ENCODE measurements at places on chromosomes 1 and 21.

GRCh38 chr21:30189773-30190172 lies 23.2 kb upstream of the CLDN17 start:
- DNase-seq = no peak

DNA sequence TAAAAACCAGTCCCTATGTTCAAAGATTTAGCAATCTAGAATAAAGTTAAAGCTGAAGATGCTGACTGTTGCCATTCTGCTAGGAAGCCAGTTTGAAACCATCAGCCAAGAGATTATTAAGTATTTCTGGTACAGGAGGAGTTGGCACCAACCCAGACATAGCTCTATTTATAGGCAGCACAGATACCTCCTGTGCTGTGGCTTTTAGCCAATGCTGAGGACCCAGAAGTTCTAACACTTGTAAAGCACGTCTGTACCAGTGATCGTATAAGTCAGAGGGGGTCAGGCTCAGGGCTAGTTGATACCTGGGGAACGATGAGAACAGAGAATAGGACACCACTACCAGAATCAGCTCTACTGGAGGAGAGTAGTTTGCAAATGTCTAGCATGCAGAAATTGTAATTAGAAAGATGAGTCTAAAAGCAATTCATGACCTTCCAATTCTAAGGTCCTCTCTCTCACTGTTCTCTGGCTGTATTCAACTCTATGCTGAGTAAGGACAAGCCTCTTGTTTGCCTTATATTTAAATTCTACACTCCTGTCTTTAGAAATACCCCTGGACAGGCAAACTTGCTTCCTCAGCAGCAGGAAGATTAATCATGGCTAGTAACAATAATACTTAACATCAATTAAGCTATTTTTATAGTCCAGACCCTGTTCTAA lies 96.8 kb upstream of the PALMD start:
- no peak for DNase-seq

DNA sequence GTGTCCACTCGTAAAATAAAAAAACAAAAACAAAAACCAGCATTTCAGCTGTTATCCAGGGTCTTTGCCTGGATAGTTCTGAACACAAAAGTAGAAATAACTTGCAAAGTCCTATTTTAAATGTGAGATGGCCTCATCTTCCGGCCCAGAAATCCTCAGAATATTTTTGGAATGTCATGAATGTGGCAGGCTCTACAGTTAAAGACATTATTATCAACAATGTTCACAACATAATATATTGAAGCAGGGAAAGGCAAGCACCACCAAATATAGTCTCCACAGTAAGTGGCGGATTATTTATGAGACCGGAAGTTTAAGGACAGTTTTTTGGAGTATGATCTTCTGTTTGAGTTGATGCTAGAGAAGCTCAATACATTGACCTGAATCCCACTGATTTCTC lies 1.2 kb upstream of the C1orf198 start:
- DNase-seq = no peak

GRCh38 chr21:31744182-31744800 lies 12.4 kb upstream of the SCAF4 start:
- DNase-seq = no peak

DNA sequence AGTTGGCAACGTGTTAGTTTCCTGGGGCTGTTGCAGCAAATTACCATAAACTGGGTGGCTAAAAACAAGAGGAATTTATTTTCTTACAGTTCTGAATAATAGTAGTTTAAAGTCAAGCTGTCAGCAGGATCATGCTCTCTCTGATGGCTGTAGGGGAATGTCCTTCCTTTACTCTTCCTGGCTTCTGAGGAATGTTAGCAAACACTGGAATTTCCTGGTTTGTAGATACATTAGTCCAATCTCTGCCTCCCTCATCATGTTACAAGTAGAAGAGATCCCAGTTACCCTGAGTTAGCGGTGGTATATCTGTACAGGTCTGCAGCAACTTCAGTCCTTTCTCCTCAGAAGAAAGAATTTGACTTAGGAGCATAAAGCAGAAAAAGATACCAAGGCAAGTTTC lies 2249.1 kb downstream of the NCAM2 start:
- no peak for DNase-seq

DNA sequence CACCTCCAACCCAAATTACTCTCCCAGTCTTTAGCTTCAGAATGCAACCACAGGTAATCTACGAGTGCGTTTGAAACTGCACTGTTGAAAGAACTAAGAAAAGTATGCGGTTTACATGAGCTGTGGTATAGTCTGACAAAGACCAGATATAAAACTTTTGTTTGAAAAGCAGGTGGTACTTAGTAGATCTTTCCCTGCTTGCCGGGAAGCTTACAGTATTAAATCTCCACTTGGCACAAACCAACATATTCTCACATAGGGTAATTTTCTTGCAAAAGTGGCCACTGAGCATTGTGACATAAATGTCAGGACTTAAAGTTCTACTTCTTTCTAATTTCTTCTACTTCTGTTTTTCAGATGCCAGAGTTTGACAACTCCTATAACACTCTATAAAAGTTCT lies 8.4 kb downstream of the RGS2 start:
- no peak for DNase-seq

- no peak for DNase-seq
Observed at GRCh38 chr1:117562581-117563491, 43.0 kb upstream of the TENT5C start.

GRCh38 chr1:182340233-182341058 lies 51.1 kb downstream of the GLUL start:
- DNase-seq = no peak

- peak; percentile 97 for DNase-seq
Observed at GRCh38 chr1:155135415-155136028, at the start of gene SLC50A1. Gene SLC50A1, plus strand, starts transcription at chr1:155135852. Its CDS starts 60 bp downstream, at chr1:155135912.

GRCh38 chr1:11764519-11764918 lies 2.5 kb downstream of the C1orf167 start:
- no peak for DNase-seq

DNA sequence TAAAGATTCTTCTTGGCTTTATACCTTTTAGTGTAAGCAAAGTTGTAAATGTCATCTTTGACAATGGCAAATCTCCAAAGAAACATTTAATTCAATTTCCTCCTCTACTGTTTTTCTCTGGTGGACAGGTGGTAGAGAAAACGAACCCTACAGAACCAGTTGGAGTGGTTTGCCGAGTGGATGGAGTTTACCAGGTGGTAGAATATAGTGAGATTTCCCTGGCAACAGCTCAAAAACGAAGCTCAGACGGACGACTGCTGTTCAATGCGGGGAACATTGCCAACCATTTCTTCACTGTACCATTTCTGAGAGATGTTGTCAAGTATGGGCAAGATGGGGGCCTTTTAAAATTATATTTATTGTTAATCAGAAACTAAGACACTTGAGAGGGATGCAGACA lies 25.8 kb downstream of the UAP1 start:
- no peak for DNase-seq

DNA sequence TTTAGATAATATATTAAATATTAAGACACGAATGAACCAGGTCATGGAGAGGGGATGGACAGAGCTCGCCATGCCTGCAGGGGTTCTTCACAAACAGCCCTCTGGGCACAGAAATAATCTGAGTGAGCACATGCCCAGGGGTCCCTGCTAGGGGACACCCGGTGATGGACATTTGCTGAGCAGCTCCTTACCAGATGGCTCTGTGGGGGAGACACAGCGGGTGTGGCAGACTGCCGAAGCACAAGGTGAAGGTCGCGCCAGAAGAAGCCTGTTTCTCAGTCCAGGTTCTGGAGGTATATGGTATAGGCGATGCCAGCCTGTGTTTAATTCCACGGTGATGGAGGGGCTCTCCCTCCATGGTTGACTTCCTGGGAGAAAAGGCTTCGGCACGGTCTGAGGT lies 9.6 kb downstream of the TRABD2B start:
- DNase-seq = no peak

- no peak for DNase-seq
Observed at GRCh38 chr1:163544441-163544840, 222.7 kb downstream of the NUF2 start.

- peak; percentile 48 for DNase-seq
Observed at GRCh38 chr1:40783001-40783905, at the start of gene KCNQ4. Gene KCNQ4, plus strand, starts transcription at chr1:40783787. Its CDS starts 307 bp downstream, at chr1:40784094.

DNA sequence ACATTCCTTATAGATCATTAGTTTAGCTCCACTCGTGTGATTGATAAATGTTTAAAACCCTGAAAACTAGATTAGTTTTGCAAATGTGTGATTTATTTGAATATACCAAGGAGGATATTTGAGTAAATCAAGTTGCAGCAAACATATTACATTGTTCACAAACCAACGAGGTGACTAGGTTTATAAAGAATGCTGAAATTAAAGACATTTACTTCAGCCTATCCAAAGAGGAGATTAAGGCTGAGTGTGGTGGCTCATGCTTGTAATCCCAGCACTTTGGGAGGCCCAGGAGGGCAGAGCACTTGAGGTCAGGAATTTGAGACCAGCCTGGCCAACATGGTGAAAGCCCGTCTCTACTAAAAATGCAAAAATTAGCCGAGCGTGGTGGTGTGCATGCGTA lies 34.1 kb downstream of the VTCN1 start:
- no peak for DNase-seq

GRCh38 chr1:55534565-55535121 lies 319.5 kb upstream of the USP24 start:
- DNase-seq = no peak

DNA sequence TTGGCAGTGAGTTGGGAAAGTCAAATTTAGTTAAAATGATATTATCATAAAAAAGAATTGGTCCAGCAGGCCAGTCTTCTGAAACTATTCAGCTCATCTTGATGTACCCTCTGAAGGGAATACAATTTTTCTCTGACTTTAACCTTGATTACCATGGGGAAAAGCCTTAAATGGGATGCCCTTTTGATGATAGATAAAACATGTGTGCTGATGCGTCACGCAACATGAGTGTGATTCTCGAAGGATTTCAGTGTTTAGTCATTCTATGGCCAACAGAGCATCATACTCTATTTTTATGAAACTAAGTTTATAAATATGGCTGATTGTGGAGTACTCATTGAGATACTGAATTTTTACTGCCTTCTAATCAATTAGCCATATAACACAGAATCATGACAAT lies 171.5 kb downstream of the ZNF281 start:
- DNase-seq = no peak

- peak; percentile 48 for DNase-seq
Observed at GRCh38 chr1:153919876-153920852, 2.6 kb downstream of the GATAD2B start.

- DNase-seq = no peak
Observed at GRCh38 chr1:180909462-180909976, 3.2 kb upstream of the KIAA1614 start.

DNA sequence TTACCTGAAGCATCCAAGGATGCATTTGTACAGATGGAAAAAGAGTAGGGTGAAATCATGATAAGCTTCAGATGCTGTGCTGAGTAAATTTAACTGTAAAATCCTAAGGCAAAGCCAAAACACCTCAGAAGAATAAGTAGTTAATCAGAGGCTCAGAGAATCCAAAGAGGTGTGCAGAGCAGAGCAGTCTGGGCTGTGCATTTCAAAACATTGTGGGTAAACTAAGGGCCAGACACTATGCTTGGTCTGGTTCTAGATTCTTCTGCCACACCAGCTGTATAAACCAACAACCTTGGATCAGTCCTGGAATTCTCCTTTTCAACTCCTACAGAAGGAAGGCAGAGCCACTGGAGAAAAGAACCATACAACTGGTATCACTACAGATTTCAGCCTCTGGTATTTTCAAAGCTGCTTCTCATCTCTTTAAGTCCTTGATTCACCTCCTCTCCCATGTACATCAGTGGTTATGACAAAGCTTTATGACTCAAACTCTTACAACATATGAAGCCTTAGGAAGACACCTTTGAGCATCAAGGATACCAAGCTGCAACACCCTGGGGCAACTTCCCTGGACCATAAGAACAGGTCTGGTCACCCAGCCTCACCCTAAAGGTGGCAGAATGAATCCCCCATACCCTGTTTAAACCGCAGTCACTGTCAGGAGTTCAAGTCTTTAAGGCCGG lies 11.6 kb upstream of the HIPK1 start:
- DNase-seq = no peak

DNA sequence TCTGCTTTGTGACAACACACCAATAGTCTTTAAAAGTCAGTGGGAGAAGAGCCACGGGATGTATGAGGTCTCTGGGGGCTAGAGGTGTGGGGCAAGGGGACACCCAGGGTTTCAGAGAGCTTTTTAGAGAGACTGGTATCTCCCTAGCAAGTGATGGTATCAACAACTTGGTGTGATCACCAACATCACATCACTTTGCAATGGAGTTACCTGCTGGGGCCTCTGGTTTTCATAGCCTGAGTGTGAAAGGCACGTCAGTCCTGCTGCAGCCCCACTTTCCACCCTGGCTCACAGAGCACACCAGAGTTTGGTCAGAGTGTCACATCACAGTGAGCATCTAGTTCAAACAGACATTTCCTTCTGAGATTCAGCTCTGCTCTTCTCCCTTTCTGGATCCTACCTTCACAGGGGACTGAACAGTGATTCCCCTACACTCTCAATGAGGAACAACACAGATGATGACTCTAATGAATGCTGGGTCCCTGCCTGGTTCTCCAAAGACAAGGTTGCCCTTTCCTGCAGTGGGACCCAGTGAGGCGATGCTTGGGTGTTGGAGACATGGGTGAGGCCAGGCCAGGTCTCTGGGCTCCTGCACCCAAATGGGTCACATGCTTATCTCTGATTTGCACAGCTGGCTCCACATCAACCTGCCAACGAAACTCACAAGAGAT lies 2.0 kb upstream of the MAN1C1 start:
- DNase-seq = peak; percentile 29

- peak; percentile 80 for DNase-seq
Observed at GRCh38 chr1:85576642-85577418, 3.7 kb upstream of the CCN1 start.

- DNase-seq = no peak
Observed at GRCh38 chr1:58883888-58884482, 100.1 kb upstream of the JUN start.

DNA sequence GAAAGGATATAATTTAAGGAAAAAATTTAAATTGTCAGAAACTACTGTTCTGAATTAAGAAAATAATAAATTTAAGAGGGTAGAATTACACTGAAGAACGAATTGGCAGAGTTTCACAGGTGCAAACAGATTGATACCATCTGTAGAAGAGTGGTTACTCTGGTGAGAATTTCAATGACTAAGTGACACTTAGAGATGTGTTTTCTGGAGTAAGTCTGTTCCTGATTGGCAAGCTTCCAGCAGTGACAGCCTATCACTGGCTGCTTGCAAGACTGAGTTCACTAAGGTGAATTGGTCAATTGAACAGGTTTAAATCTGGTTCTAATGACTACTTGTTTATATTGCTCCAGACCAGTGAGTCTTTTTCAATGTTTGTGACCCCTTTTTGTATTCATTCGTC lies 838.2 kb upstream of the RGS18 start:
- no peak for DNase-seq

DNA sequence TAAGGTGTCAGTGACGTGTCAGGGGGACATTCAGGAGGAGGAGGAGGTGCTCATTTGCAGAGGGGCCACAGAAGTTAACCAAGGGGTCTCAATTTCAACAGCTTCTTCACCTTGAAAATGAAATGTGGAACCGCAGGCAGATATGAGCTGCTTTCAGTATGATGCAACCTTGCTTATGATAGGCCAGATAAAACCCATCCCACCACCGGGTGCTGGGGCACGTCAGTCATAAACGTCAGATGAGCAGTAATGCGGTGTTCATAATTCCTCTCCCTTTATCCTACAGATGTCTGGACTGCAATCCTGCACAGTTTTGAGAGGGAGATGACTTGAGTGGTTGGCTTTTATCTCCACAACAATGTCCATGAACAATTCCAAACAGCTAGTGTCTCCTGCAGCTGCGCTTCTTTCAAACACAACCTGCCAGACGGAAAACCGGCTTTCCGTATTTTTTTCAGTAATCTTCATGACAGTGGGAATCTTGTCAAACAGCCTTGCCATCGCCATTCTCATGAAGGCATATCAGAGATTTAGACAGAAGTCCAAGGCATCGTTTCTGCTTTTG lies 1.7 kb downstream of the PTGFR start:
- no peak for DNase-seq

- DNase-seq = peak; percentile 77
Observed at GRCh38 chr1:19390901-19391595, 78.9 kb downstream of the SLC66A1 start.

All from activated CD4-positive, alpha-beta T cell treated with anti-CD3 and anti-CD28 coated beads for 36 hours (primary cell).